ENCODE measurements at places on chromosomes 1 and 21.

DNA sequence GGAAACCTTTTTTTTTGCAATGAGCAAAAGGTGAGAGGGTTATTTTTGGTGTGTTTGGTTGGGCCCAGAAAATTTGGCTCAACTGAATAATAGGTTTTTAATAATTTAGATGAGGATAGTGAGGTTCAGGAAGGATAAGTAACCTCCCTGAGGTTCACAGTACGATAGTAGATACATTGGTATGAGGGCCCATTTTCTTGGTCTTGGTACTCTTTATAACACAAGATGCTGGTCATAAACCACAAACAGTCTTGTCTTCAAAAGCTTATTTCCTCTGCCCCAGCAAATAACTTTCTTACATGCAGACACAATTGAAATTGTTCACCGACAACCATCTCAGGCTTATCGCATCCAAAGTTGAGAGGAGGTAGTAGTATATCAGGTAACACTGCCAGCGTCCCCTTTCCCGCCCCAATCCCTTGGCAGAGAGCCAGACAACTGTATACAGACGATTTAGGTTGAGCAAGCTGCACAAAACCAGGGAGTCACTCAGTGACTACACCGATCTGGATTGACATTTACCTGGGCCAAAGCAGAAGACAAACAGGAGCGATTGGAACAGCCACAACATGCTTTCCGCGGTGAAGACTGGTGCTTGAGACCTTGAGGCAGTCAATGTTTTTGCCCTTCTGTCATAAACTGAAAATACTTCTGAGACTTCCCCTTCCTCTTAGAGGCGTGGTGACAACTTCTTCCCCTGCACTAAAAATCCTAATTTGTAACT, at the start of gene SLAMF6:
Gene SLAMF6, minus strand, starts transcription at position 634 of the 724 bp plus-strand sequence. Its CDS starts 63 bp downstream, at position 571.
- DNase-seq = no peak

- no peak for DNase-seq
These were observed 602.9 kb upstream of the ADAMTS5 start for GRCh38 chr21:27569831-27570230.

DNA sequence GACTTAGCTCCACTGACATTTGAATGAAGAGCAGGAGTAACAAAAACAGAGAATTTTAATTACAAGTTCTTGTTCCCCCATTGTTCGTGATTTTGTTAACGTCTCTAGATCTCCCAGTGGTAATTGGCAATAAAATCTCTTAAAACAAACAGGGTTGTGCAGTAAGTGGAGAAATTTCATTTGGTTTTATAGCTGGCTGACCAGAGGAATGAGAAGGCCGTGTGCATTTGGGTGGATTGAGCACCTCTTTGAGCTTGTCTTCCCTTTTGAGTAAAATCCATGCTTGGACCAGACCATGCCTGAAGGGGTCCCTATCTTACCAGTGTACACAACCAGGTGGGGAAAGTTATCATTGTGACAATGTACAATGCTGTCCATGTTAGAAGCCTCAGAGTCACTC, 137.8 kb downstream of the HIVEP3 start:
- no peak for DNase-seq

DNA sequence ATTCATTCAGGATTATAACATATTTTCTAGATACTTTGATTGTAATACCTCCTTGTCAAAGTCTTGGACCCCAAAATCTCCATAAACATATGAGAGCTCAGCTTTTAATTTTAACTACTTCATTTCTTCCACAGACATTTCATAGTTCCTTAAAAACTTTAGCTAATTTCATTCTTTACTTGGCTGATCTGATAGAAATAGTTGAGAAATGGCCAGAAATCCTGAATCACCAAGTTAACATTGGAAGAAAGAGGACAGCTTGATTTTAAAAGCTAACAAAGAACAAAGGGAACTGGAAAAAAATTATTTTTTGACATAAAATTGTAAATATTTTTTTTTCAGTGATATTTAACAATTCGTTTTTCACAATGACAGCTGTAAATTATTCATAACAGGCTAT, 216.5 kb downstream of the NTNG1 start:
- no peak for DNase-seq

- no peak for DNase-seq
These were observed 203.1 kb downstream of the BARHL2 start for GRCh38 chr1:90513956-90514355.

- DNase-seq = no peak
These were observed 57.0 kb downstream of the WARS2 start for GRCh38 chr1:119083479-119083878.

GRCh38 chr1:6180707-6181311, 688 bp upstream of the CHD5 start:
- peak; percentile 75 for DNase-seq

DNA sequence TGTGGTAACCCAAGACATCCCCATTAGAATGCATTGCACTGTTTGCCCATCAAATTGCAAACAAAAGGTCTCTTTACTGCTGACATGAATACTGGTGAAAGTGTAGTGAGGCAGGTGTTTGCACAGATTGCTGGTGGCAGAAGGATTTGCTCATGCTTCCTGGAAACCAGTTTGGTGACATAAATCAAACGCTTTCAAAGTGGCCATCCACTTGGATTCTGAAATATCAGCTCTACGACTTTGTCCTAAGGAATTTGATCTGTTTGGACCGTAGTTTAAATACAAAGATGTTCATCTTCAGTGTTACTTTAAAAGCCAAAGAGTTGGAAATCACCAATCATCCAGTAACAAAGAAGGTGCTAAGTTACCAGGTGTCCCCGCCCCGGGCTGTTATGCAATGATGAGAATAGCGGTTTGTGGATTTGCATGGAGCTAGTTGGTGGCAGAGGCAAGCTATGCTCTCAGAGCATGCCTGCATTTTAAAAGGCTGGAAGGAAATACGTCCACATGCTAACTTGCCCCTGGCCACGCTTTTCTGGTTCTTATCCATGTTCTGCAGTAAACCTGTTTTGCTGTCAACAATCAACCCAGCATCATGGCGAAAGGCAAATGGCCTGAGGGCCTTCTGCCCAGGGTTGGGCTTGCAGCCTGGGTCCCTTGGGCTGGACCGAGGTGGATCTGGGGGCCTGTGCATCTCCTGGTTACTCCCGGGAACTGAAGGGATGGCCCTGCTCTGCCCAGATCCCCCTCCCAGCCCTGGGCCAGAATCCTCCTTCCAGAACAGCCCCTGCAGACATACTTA, 49.2 kb downstream of the UMODL1 start:
- DNase-seq = no peak

DNA sequence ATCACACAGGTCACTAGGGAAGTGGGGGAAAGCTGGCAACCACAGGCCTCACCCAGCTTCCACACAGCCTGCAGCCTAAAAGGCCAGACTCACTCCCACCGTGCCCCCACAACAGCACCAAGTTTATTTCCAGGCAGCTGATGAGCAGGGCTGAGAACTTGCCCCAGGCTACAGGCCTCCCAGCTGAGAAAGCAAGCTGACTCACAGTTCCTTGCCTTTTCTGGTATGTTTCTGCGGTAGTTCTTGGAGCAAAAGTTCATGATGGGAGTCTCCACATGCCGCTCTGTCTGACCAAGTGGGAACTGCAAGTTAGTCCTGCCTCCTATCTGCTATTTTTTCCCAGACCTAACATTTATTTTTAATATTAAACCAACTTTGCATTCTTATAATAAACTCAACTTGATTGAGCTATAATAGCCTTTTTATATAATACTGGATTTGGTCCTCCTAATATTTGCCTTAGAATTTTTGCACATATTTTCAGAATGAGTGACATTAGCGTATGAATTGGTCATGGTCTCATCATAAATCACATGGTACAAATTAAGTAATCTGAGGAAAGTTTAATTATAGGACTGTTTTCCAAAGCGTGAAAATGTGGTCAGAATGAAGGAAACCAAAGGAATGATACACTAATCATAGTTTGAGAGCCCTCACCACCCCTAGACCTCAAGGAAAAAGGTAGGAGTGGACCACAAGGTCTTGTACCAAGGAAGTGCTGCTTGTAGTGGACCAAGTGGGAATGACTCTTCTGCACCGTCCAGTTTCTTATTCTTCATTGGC, 30.7 kb downstream of the RPAP2 start:
- DNase-seq = no peak

- no peak for DNase-seq
These were observed 53.6 kb upstream of the ASB17 start for GRCh38 chr1:75985827-75986226.

DNA sequence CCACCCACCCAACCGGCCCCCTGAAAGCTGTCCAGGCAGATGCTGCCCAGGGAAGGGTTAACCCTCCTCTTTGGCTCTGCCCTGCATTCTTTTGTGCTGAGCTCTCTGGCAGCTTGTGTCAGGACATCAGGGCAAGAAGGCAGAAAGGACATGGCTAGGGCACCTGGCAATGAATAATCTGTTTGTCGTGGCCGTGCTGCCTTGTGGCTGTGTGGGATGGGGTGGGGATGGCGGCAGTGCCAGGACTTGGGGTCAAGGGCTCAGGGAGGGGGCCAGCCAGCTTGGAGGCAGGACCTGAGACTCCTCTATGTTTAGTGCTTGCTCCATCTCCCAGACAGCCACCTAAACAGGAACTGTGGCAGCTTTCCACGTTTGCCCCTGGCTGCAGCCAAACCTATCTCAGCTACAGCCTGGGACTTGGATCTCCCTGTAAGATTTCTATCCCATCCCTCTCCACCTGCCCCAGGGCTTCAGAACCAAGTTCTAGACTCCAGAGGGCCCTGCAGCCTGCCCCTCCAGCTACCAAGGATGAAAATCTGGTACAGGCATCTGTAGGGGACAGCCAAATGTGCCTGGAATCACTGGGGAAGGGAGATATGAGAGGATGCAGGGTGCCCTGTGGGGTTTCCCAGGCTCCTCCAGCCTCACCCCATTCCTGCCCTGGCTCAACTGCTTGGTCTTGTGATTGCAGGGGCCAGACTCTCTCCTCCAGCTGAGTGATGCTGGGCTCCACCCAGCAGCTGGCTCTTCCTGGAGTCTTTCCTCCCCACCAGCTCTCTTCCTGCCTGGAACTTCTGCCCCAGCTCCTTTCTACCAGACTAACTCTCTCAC, 9.6 kb upstream of the GPR37L1 start:
- DNase-seq = no peak

DNA sequence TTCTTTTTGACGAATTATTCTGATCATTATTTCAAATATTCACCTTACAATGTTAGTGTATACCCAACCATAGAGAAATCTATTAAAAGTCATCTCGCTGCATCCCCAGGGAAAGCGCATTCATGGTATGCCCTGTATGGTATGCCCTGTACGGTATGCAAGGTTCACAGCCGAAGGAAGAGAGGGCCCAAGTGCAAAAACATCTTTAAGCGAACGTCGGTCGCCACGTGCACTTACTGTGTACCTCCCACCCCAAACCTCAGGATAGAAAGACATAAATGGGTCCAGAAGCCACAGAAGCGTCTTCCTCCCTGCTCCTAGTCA, 14.4 kb downstream of the HLX start:
- DNase-seq = peak; percentile 26

DNA sequence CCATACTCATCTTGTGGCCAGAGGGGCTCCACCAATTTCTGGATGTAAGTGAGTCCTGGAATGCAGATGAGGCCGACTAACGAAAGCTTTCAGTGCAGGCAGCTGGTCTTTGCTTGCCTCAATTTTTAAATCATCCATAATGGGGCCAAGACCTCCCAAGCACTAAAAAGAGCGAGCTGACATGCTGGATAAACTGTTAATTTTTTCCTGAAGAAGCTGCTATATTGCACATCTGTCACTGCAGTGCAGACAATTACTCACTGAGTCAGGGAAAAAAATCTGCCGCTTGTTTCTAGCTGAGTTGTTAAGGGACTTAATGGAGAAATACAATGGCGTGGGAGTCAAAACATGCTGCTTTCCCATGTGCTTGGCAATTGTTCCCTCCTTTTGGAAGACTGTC, 205.5 kb downstream of the GPATCH2 start:
- no peak for DNase-seq

GRCh38 chr1:212587888-212588510, 20.6 kb upstream of the ATF3 start:
- no peak for DNase-seq

DNA sequence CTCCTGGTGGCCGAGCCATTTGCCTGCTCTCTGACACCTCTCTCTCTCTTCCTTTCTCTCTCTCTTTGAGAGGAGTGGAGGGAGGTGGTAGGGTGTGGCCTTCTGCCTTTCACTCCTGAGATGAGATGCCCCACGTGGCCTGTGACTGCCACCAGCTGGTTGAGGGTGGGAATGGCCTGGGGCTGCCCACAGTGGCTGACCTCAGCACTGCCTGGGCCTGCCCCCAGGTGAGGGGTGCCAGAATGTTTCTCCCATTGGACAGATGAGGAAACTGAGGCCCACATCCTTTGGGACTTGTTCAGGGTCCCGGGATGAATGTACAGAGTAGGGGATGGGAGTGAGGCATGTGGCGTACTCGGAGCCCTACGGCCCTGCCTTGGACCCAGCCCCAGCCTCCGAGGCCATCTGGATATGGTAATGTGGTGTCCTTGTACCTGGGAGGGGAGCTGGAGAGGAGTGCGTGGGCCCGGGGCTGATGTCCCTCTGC, 12.7 kb upstream of the C1orf167 start:
- DNase-seq = peak; percentile 74

- DNase-seq = no peak
These were observed 35.0 kb upstream of the RD3 start for GRCh38 chr1:211527006-211527405.

GRCh38 chr1:224282140-224282539, 47.8 kb downstream of the NVL start:
- DNase-seq = no peak

- no peak for DNase-seq
These were observed 257.2 kb downstream of the NPHP4 start for GRCh38 chr1:5734996-5735395.

- no peak for DNase-seq
These were observed 29.0 kb upstream of the LMO4 start for GRCh38 chr1:87299661-87300060.

- no peak for DNase-seq
These were observed 160.2 kb upstream of the VAMP3 start for GRCh38 chr1:7610936-7611335.

GRCh38 chr1:37858931-37859506, 373 bp downstream of the MTF1 start:
- DNase-seq = no peak

DNA sequence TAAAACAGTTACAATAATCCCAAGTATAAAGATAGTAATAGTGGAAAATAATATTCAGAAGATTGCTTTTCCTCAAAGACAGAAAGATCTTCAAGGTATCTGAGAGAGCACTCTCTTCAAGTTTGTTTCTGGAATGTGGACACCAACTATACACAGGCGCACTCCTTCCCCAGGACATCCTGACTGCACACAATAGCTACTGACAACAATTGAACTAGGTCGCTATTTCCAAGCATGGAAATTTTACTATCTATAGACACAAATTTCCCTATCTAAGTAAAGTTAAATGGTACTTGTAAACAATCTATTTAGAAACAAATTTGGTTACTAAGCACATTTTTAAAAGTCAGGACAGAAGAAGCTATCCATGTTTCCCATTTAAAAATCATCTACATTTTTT, 19.1 kb downstream of the ARHGAP29 start:
- DNase-seq = no peak

GRCh38 chr1:237281481-237281880, 239.5 kb downstream of the RYR2 start:
- peak; percentile 7 for DNase-seq

DNA sequence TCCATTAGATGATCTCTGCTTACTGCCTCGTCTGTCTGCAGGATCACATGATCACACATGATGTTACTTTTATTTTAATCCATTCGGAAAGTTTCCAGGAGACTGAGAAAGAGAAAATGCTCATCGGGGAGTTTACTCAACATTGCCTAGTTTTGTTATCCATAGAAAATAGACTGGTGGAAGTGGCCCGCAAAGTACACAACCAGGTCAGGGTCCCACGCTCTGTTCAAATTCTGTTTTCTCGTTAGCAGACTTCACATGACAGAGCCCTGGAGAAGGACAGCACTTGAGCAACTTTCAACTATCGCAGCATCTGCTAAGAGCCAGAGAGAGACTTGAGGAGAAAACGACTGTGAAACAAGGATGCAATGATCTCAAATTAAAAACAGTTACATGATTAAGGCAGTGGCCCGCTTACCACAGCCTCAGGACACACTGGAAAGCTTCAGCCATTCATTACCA, 44.2 kb downstream of the ADAMTS1 start:
- DNase-seq = no peak

Data from GM23338 (cell line).